ENCODE measurements at places on chromosomes 16 and 17. TPM values are rescaled to one million over a fixed set of nuclear protein-coding genes. Genes with fewer than 3 reads are reported as not detected.

DNA sequence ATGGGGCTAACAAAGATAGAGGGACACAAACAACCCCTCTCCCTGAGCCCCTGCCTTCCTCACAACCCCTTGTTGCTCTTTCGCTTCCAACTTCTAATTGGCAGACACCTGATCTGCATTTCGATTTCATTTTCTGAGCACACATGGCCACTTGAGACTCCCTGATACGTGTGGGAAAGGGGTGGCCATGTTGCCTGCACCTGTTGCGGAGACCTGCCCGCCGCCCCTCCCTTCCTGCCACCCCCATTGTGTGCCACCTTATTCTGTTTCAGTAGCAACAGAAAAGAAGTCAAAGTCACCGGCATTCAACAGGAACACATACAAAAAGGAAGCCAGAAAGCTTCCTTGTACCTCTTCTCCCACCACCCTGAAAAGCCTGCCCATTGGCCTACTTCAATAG, 254.7 kb upstream of the SOX9 start:
- DNase-seq: no peak

GRCh38 chr17:80008383-80008840, 27.3 kb downstream of the TBC1D16 start:
- DNase-seq: peak; percentile 84

DNA sequence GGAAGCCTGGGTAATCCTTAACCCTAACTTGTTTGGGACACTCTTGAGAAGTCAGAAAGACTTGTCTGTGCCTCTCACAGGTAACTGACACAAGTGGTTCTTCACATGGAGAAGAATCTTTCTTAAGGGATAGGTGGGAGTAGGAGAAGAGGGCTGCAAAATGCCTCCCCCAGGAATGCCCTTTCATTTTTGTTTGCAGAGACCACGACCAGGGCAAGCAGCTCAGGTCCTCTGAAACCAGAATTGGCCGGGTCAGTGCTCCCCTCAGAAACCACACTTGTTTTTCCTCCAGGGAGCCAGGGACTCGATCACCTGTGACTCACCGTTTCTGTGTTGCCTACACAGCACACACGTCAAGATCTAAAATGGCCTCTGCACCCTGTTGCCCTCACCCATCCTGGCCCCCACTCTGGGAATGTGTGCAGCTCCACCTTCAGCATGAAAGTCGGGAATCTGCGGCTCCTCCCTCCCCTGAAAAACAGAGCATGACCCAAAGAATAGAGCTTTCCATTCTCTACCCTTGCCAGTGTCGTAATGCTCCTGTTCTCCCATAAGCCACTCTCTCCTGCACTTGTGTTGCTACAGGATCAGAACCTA, 36.1 kb downstream of the HNF1B start:
- no peak for DNase-seq

DNA sequence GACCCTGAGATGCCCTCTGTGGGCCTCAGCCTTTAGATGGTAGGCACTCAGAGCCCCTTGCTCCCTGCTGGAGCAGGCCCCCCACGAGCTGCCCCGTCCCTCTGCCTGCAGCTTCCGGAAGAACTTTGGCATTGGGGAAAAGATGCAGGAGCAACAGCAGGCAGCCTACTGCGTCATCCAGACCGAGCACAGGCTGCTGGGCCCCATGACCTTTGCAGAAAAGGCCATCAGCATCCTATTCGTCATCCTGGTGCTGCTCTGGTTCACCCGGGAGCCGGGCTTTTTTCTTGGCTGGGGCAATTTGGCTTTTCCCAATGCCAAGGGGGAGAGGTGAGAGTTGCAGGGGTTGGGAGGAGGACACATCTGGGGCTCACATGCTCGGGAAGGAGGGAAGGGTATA, 12.7 kb upstream of the FOXN1 start:
- DNase-seq: no peak

- no peak for DNase-seq
Measured at GRCh38 chr16:65113441-65113840, 8.4 kb downstream of the CDH11 start.

GRCh38 chr16:24906199-24906808, 60.5 kb downstream of the SLC5A11 start:
- DNase-seq: peak; percentile 32

DNA sequence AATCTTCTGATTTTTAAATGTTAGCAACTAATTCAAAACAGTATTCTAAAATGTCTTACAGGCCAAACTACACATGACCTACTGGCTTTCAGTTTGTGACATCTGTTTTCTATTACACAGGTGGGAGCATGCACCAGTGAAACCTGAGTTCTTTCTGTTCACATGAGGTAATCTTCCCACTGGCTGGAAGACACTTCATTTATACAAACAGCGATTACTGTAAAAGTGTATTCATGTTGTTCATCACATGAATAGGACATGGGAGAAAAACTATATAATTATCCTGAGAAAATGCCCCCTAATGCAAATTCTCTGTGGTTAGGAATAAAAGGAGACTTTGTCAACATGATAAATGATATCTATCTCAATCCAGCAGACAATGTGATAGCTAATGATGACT, 11.1 kb upstream of the PIK3R5 start:
- peak; percentile 25 for DNase-seq

DNA sequence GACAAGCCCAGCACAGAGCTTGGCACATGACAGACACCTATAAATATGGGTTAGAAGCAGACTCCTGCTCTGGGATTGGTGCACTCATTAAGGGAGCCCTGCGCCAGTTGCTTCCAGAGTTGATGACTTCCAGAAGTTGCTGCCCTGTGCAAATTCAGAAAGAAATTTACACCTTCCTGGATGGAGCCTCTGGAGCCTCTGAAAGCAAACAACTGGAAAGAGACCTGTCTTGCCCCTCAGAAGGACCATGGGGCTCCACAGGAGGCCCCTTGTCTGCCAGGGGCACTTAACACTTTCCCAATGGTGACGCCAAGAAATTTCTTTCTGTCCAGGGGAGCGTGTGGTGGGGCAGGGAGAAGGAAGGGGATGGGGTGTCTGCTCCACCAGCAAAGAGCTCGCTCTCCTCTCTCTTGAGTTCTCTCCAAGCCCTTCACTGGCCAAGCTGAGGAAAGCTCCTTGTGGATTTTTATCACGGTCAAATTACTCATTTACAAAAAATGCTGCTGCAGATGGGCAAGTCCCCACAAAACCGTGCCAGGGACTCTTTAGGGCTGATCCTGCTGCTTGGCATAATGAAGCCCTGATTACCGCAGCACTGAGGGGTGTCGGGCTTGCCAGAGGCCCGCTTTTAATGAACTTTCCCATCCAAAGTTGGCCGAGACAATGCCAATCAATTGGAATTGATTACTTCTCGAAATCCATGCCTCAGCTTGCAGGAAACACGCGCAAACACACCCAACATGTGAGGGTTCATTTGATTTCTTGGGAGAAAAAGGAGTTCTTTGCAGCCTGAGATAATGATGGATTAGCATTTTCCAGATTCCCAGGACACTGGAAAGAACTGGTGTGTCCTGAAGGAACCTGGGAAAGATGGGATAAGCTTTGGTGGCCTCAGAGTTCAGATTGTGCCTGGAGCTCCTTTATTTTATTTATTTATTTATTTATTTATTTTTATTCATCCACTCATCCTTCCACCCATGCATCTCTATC, 583.6 kb upstream of the CDH5 start:
- no peak for DNase-seq

GRCh38 chr17:49698005-49698404, 9.8 kb downstream of the SLC35B1 start:
- DNase-seq: no peak

DNA sequence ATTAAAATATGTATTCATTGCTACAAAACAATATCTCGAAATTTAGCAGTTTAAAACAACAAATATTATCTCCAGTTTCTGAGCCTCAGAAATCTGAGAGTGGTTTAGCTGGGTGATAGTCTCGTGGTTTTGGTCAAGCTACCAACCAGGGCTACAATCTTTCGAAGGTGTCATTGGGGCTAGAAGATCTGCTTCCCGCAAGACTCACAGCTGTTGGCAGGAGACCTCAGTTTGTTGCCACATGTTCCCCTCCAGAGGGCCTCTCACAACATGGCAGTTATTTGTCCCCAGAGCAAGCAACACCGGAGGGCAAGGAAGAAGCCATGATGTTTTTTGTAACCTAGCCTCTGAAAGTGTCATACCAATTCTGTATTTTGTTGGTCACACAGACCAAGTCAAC, 12.0 kb upstream of the BCAS3 start:
- DNase-seq: no peak

DNA sequence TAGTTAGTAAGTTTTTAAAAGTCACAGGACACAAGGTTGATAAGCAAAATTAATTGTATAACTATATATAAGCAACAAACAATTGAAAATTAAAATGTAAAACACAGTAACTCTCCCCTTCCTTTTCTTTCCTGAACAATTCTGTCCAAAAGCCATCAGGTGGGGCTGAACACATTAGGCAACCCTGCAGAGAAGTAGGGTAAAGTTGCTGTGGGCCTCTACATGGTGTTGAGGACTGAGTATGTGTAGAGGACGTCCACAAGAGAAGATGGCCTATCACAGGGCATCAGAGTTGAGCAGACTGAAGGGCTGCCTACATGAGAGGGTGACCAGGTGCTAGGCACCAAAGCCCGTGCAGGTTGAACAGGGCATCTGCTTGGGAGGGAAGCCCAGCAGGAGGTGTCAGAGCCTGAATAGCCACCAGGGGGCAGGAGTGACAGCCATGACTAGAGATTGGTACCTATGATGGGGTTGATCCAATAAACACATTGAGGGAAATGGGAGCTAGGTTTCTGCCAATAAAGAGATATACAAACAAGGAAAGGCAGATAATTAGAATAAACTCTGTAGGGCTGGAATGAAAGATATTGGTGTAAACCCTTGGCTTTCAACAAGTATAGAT, 415.1 kb downstream of the NPIPA8 start:
- peak; percentile 73 for DNase-seq

GRCh38 chr16:14002416-14002990, 68.6 kb upstream of the MRTFB start:
- no peak for DNase-seq

GRCh38 chr17:35545150-35545549, 7.7 kb upstream of the SLFN12L start:
- DNase-seq: no peak

- DNase-seq: no peak
Measured at GRCh38 chr17:17088541-17089525, 46.6 kb downstream of the MPRIP start.

DNA sequence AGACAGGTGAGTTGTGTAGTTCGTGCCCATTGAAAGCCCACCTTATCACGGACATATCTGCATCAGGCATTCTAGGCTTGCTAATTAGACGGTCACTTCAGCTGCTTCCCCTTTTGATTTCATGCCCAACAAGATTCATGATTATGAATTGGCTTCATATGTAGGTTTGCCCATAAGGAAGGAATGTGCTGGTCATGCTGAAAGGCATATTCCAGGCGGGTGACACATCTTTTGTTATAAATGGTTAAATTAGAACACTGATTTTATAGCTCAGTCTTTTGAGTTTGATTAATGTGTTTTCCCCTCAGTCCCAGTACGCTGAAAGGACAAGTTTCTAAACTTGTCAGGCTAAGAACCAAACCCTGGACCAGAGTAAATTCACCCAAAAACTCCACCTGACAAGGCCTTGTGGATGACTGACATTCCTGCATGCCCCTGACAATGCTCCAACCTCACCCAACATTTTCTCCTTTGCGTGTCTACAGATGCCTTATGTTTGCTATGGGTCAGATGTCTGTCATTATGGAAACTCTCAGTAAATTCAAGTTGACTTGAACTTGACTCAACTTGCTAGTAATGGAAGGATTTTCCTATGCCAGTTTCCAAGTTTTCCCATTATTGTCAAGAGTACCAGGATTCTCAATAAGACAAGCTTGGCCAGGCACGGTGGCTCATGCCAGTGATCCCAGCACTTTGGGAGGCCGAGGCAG, 421.9 kb downstream of the PMP22 start:
- no peak for DNase-seq

DNA sequence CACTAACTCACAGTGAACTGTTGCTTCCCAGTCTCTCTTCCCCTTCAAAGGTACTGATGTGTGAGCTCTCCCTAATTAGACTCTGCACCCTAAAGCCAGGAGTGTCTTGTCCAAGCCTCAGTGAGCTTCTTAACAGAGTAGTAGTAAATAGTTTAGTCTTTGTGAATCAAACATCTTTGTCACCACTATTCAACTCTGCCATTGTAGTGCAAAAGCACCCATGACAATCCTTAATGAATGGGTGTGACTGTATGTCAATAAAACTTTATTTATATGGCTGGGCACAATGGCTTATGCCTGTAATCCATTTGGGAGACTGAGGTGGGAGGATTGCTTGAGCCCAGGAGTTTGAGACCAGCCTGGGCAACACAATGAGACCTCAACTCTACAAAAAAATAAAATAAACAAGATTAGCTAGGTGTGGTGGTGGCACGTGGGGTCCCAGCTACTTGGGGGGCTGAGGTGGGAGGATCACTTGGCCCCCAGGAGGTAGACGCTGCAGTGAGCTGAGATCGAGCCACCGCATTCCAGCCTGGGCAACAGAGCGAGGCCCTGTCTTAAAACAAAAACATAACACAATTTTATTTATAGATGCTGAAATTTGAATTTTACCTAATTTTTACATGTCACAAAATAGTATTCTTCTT, 45.5 kb upstream of the TNRC6A start:
- DNase-seq: no peak

DNA sequence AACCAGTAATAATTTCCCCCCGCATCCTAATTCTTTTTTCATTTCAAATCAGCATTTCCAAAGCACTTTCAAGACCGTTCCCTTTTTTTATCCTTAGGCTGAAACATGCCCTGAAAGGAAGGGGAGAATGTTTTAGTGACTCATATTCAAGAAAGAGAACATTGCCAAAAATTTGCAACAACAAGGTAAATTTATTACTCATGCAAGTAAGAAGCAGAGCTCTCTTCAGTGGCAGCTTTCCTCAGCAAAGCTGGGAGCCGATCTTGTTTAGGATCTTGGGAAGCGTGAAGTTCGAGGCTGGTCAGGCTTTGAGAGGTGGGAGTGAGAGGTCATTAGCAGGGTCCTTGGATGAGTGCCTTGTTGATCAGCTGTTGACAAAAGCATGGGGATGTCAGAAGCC, 129.5 kb downstream of the PRKCA start:
- no peak for DNase-seq

DNA sequence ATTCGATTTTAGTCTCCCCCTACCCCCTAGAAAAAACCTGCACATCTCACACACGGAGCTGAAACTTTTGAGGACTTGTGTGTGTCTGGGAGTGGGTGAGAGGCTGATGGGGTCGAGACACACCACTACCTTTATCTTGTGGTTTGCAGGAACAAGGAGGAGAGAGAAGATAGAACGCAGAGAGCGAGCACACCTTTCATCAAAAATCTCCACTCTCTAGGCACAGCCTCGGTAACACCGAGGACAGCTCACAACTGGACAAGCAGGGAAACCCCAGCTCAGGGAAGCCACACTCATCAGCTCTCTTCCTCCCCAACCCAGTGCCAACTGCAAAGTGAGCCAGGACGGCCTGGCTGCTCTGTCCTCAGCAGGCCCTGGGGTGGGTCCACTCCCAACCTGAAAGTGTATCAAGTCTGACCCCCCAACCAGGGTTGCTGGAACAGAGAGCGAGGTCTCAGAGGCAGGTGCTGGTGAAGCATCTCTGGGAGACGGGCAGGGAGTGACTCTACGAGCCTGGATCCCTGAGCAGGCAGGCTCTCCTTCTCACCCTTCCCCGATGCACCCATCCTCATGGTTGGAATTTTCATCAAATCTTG, 5.2 kb upstream of the GHDC start:
- DNase-seq: no peak

Gene CDH3
- not detected for total RNA-seq

Gene ABCC11
- total RNA-seq: 1.5 TPM

Gene KRT32
- not detected for total RNA-seq

Gene C16orf96
- not detected for total RNA-seq

All from SK-MEL-5 (cell line).